ENCODE measurements at places on chromosomes 11 and 22.

DNA sequence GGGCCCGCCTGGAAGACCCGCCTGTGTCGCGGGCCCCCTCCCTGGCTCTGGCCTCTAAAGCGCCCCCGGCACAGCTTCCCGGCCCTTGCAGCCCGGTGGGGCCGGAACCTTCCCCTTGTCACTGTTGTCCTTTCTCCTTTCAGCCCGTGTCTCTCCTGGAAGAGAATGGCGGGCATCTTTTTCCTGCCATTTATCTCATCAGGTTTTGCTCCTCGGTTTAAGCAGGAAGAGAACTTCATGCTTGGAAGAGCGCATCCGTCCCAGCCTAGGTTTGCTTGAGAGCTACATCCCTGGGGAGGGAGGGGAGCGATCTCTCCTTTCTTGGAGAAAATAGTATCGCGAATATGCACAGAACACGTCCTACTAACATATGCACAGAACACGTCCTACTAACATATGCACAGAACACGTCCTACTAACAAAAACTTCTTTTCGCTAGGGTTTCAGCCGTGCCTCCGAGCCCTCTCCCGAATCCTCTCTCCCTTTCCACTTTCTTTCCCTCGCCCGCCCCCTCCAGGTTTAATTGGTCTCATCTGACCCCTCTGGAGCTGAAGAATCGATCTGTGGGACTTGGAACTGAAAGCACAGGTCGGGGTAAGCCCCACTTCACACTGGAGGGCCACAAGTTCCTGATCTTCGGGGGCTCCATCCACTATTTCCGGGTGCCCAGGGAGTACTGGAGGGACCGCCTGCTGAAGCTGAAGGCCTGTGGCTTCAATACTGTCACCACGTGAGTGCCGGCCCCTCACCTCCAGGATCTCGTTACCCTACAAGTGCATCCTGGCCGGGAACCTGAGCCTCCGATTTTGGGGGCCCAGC, 1.2 kb downstream of the GLB1L3 start:
- DNase-seq, result no peak

DNA sequence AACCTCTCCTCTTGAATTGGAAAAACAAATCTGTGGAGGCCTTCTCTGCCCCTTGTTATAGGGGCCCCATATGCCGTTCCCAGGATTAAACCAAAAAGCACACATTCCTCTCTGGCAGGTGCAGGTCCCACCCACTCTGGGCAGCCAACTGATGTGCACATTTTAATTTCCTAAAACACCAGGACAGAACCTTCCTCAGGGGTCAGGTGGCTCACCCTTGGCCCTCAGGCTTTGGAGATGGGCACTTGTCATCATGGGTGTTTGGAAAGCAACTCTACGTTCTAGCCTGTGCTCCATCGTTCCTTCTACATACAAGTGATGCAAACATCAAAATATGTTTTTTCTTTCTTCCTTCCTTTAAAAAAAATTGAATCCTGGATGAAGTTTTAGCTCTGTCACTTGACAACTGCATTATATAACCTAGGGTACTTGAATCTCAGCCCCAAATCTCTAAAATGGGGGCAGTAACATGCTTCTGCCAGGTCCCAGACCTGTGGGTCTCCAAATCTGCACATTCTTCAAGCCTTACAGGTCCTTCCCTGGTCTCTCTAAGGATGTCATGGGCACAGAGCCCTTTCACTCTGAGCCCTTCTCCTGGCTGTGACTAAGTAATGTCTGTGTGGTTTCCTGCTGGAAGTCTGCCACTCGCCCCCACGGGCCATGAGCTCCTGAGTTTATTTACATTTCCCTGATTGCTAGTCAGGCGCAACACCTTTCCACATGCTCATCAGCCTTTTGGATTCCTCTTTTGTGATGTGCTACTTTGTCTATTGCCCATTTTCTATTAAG, 43.8 kb downstream of the KCNQ1OT1 start:
- no peak for DNase-seq

DNA sequence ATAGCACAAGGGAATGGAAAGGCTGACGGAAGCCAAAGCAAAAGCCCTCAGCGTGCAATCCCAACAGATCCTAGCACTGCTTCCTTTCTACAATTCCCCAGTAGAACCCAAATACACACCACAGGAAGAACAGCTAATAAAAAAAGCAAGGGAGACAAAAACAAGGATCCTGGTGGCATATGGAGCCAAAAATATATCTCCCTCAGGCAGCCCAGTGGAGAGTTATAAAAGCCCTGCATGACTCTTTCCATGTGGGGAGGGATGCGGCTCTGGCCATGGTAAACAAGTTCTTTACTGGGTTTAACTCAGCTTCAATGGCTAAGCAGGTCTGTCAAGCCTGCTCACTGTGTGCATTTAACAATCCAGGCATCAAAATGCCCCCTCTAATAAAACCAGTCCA, 88.1 kb downstream of the PIWIL4 start:
- DNase-seq, result no peak

DNA sequence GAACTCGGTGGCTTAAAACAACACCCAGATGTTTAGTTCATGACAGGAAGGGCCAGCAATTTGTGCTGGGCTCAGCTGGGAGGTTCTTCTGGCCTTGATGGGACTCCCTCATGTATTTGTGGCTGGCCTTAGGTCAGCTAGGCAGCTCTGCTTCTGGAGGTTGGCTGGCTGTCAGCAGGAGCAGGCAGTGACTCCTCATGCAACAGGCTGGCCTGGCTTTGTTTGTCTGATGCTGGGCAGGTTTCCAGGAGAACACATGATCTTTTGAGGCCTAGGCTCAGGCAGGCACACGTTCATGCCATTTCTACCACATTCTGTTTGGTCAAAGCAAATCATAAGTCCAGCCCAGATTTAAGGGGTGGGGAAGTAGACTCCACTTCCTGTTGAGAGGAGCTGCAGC, 571.2 kb downstream of the TBC1D22A start:
- DNase-seq, result no peak

DNA sequence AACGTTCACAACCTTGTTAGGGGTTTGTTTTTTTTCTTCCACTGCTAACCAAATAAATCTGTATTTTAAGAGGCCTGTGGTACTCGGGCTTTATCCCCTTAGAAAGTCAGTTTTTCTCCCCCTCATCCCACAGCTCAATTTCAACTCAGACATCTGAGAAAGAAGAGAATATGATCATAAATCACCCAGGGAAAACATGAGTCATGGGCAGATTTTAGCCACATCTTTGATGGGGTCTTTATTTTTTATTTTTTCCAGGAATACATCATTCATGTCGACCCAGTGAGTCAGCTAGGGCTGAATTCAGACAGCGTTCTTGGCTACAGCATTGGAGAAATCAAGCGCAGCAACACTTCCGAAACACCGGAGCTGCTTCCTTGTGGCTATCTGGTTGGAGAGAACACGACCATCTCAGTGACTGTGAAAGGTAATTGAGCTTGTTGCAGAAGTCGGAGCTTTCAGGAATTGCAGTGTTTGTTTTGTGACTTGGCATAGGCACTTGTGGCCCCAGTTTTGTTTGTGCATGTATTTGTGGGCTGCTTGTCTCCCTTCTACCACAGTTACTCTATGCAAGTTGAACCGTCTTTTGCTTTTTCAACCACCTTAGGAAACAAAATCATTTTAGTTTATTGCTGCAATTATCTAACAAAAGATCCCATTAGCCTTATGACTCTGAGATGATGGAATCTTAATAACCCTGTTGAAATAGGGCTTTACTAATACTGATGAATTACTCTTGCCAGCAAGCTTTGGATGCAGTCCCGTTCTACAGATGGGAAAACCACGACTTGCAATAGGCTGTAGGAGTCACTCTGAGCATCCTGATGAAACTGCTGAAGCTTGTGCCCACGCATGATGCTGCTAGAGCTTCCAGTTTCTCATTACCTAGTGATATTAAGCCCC, 62.7 kb downstream of the DBX1 start:
- no peak for DNase-seq

- DNase-seq, result peak; percentile 97
Observed at GRCh38 chr11:86302092-86302793, at the start of gene HIKESHI. TSS of gene HIKESHI (plus strand) at chr11:86302240. CDS start at chr11:86302449, 209 bp downstream.

- no peak for DNase-seq
Observed at GRCh38 chr11:86816251-86816726, 15.9 kb downstream of the PRSS23 start.

- peak; percentile 67 for DNase-seq
Observed at GRCh38 chr22:41762980-41763779, 37.3 kb upstream of the CCDC134 start.

- no peak for DNase-seq
Observed at GRCh38 chr11:23536907-23537306, 676.6 kb upstream of the CCDC179 start.

DNA sequence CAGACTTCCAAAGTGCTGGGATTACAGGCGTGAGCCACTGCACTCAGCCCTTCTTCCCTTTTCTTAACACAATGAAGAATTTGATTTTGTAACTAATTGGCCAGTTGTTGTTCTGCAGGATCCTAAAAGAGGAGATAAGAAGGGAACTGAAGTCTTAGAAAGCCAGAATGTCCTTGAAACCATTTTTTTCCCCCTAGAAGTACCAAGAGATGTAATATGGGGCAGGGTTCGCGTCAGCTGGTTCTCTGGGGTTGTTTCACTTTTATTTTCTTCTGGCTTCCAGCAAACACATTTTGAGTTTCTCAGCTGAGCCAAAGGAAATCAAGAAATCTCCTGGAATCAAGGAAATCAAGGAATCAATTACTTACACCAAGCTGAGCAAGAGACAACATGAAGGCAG, 7.6 kb upstream of the NUCB2 start:
- DNase-seq, result no peak

GRCh38 chr11:32353884-32354283, 81.5 kb downstream of the WT1 start:
- no peak for DNase-seq

- no peak for DNase-seq
Observed at GRCh38 chr11:4123218-4123617, 28.6 kb downstream of the RRM1 start.

DNA sequence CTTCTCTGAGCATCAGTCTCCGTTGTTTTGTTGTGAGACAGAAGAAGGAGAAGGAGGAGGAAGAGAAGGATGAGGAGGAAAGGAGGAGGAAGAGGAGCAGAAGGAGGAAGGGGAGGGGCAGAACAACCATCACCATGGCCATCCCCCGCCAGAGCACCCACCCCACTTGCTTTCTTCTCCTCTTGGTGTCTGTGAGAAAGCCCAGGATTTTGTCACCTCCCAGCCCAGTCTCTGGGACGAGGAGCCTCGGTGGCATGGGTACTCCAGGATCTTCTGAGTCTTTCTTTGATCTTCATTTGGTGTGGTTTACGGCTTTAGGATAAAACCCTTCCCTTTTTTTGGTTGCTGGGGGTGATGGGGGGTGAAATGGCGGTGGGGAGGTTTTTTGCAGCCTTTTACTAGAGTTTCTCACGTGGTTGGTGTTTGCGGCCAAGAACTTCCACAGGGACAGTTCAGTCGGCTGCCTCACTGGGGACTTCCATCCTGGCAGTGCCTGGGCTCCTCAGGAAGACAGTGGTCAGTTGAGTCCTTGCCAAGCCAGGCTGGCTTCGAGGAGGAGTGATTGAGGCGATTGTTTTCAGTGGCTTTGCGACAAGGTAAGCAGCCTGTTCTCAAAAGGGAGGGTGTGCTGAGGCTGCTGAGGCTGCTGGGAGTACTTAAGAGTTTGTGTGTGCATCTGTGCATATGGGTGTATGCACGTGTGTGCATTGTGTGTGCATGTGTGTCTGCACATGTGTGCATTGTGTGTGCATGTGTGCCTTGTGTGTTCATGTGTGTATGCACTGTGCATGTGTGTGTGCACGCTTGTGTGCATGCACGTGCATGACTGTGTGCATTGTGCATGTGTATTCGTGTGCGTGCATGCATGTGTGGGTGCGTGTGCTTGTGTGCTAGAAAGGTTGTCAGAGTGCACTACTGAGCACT, 567.5 kb downstream of the TBC1D22A start:
- no peak for DNase-seq

- DNase-seq, result no peak
Observed at GRCh38 chr11:44519989-44520737, 45.3 kb upstream of the CD82 start.

- no peak for DNase-seq
Observed at GRCh38 chr11:69293087-69293486, 868 bp upstream of the MYEOV start.

- no peak for DNase-seq
Observed at GRCh38 chr11:35257281-35257680, 118.3 kb downstream of the CD44 start.

- DNase-seq, result no peak
Observed at GRCh38 chr22:35598396-35598710, 18.8 kb downstream of the MB start.

DNA sequence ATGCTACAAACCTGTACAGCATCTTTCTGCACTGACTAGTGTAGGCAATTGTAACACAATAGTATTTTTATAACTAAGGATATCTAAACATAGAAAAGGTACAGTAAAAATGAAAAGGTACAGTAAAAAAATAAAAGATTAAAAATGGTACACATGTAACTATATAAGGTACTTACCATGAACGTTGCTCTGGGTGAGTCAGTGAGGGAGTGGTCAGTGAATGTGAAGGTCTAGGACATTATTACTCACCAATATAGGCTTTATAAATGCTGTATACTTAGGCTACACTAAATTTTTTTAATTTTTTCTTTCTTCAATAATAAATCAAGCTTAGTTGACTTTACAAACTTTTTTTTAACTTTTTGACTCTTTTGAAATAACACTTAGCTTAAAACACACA, 59.9 kb downstream of the EIF3M start:
- DNase-seq, result no peak

DNA sequence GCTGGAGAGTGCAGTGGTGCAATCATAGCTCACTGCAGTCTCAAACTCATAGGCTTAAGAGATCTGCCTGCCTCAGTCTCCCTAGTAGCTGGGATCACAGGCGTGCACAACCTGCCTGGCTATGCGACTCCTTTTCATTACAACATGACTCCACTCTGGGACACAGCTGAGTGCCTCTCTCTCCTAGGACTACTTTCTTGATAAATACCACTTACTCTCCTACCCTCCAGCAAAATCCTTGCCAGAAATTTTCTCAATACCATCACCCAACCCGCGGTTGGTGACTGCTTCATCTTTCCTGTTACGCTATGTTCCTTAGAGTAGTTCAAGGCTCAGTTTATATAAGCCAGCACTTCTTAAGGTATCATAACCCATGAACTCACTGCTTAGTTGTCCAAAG, 26.9 kb downstream of the ARFGAP3 start:
- no peak for DNase-seq

DNA sequence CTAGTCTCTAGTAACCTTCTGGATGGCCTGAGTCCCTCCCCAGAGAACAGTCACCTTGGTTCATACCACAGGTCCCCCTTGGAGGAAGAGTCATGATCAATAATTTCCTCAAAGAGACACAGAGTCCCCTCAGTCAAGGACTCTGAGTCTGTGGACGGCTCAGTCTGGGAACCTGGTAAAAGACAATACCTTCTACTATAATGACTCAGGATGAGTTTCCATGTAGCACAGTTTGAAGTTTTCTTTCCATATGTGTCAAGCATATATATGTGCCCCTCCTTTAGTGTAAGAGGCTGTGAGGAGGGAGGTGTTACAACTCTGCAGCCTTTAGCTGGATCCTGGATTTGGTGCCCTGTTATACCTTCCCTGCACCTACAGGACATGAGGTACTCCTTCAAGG, 54.4 kb upstream of the TSKU start:
- DNase-seq, result no peak

Measured in activated CD4-positive, alpha-beta T cell treated with anti-CD3 and anti-CD28 coated beads for 36 hours (primary cell).